Pulmonary artery endothelial cell (primary cell): ENCODE measurements at places on chromosomes 2 and 18. TPM values are rescaled to one million over a fixed set of nuclear protein-coding genes. Genes with fewer than 3 reads are reported as not detected.

- DNase-seq, result no peak
These were observed 157.9 kb downstream of the MYO1B start for GRCh38 chr2:191402966-191403565.

DNA sequence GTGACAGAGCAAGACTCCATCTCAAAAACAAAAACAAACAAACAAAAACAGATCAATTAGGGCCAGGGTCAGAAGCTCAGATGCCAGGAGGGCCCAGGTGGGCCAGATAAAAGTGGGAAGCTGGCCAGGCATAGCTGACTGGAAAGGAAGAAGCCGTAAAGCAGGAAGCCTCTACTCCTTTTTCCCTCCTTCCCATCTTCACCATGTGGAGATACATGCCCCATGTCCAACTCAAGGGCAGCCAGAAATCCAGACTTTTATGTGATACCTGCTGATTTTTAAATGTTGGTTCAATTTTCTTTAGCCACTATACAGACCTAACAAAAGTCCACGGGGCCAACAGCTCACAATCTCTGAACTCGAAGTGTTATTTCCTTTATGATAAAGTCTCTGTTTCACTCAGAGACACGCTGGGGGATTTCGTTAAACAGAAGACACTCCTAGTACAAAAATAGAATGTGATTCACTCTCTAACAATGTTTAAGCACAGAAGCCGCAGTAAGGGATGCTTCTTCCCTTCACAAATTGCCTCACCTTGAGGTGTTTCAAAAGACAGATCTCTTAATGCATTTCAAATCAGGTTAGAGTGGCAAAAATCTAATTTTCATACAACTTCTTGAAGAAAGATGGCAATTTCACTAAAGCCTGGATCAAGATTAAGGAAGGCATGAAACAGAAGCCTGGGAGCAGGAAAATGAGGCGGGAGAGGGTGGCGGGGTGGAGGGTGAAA is 14.0 kb downstream of the TMEM247 start:
- no peak for DNase-seq

Gene B4GALT6
- total RNA-seq, result 9.1 and 12.2 TPM in 2 replicates

Gene CYRIA
- total RNA-seq, result 23.3 and 27.0 TPM in 2 replicates

DNA sequence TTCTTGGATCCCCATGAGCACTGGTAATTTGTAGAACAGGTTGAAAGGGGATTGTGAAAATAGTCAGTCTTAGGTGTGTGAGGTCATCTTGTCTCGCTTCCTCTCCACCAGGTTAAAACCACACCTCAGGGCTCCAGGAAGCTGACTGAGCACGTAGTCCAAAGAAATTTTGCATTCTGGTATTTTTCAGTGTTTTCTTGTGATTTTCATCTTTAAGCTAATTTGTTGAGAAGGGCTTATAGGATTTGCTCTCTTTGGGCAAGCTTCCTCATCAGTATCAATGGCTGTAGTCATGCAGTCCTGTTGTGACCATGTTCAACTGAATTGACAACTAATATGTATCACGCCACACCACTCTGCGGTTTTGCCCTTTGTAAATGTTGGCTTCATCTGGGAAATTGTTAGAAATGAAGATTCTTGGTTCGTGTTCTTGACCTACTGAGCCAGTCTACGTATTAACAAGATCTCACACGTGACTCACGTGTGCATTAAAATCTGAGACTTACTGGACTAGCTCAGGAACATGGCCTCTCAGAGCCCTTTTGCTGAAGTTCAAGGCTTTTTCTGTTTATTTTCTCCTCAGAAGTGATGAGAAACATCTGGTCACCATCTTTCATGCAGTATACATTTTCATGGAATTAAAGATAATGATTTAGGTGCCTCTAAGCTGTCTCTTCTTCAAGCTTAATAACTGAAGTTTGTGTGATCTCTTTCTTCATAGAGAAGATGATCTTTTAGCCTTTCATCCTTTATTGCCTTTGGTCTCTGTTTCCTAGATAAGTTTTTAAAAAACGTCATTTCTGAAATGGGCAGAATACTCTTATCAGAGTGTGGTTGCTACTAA is 32.8 kb downstream of the FMNL2 start:
- no peak for DNase-seq

GRCh38 chr2:173400760-173401159 is 46.1 kb downstream of the CDCA7 start:
- no peak for DNase-seq

GRCh38 chr2:177872286-177872685 is 200.3 kb downstream of the PDE11A start:
- DNase-seq, result no peak

DNA sequence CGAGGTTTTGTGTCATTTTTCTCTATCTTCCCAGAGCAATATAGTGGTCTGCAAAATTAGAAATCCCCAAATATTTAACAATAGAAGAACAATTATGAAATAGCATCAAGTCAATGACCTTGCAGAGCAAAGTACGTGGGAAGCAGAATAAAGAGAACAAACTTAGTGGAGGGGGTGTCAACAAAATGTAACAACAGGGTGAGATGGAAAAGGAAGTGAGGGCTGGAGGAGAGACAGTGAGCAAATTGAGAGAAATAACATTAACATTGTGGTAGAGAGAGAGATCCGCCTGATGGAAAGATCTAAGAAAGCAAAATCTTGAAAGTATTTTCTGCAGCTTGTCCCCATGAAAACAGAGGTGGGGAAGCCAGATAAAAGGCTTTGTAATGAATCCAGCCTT is 23.4 kb downstream of the ARHGAP15 start:
- DNase-seq, result no peak

- no peak for DNase-seq
These were observed 19.3 kb upstream of the PDE1A start for GRCh38 chr2:182446087-182446486.

DNA sequence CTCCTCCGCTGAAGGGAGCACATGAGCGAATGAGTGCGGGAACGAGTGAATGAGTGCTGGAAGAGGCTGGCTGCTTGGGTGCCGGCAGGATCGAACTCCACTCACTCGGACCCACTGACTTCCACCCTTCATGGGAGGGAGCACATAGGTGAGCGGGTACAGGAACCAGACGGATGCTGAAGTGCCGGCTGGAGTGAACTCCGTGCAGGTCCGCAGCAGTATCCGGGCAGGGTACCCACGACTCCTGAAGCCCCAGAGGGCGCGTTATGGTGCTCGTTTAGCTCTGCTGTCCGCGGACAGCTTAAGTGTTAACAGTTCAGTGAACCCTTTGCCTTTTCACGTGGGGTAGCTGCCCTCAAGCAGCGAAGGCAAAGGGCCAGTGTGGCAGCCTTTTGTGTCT is 23.2 kb downstream of the RPRM start:
- no peak for DNase-seq

DNA sequence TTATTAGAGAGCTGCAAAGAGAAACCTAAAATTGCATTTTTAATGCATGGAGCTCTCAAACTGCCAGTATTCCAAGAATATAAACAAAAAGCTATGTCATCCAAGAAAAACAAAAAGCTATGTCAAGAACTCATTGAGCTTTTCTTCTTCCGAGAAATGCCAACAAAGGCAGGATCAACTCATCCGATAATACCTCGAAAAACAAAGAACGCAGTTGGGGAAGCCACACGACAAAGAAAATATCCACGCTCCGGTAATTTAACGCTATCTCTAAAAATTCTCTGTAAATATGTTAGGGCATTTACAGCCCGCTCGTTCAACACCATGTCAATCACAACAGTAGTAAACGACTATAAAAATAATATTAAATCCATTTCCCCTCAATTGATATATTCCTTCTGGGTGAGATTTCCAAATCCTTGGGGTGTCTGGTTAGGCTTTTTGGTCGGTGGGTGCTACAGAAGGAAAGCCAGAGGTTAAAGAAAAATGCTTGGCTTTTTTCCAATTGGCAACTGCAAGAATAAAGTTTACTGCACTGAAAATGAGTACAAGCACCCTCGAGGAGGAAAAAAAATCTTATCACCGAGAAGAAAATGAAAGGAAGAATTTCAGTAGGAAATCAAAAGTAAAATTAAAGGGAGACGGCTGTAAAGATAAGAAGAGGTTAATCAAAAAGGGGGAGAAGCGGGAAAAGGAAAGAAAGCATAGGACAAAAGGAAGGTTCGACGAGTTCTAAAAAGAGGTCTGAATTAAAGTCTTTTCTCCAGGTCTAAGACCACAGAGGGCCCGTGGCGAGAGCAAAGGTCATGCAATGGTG is 856 bp downstream of the TIA1 start:
- no peak for DNase-seq

GRCh38 chr18:69866212-69866611 is 81.5 kb downstream of the CD226 start:
- DNase-seq, result no peak

Gene CDKL4
- total RNA-seq, result 0.25 and 0.59 TPM in 2 replicates

DNA sequence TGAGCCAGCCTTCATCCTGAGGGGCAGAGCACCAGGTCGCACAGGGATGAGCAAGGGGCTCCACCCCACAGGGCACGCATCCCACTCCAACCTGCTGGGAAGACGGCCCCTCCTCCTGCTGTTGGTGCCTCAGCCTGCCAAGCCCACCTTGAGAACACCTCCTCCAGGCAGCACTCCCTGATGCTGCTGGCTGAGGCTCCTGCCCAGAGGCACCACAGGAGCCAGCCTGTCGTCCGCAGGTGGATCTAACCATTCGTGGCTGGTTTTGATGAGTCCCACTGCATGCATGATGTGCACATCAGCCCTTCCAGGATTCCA is 58.4 kb downstream of the BIN1 start:
- DNase-seq, result no peak

Gene GREB1L
- 0.20 and 0.67 TPM in 2 replicates for total RNA-seq

Gene UCN
- total RNA-seq, result 0.20 and 0.39 TPM in 2 replicates

DNA sequence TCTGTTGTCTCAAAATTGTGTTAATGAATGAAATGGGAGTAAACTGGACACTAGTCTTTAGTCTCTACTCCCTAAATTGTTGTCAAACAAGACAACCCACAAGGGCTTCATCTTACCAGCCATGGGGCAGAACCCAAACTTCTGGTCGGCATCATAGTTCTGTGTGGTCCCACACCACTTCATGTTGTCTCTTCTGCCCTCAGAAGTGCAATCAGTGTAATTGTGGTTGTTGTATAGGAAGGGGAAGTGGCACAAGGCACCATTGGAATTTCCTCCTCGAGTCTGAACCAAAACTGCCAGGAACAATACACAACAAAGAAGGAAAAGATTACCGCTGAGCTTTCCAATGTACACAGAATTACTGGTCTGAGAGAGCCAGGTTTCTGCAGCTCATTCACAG is 12.6 kb downstream of the FN1 start:
- DNase-seq, result no peak

- no peak for DNase-seq
These were observed 18.7 kb upstream of the ACVR1 start for GRCh38 chr2:157894694-157895435.

GRCh38 chr2:209900638-209901037 is 101.8 kb upstream of the RPE start:
- no peak for DNase-seq

Gene POTEF
- under 0.01 TPM in 1 of 2 replicates, not detected in the other for total RNA-seq

Gene ITGA6
- 177 and 293 TPM in 2 replicates for total RNA-seq

- DNase-seq, result no peak
These were observed 1336.5 kb upstream of the SLC39A10 start for GRCh38 chr2:194320520-194320919.

Gene CTAGE1
- total RNA-seq, result not detected in 2 replicates

Gene ANKRD62
- total RNA-seq, result not detected in 2 replicates

Gene KCNE4
- not detected in 2 replicates for total RNA-seq

- DNase-seq, result no peak
These were observed 43.0 kb downstream of the PTGR3 start for GRCh38 chr18:75165926-75166325.
